ENCODE measurements at places on chromosomes 6 and 20.

- DNase-seq: no peak
Observed at GRCh38 chr20:48908656-48909319, 12.7 kb upstream of the ARFGEF2 start.

DNA sequence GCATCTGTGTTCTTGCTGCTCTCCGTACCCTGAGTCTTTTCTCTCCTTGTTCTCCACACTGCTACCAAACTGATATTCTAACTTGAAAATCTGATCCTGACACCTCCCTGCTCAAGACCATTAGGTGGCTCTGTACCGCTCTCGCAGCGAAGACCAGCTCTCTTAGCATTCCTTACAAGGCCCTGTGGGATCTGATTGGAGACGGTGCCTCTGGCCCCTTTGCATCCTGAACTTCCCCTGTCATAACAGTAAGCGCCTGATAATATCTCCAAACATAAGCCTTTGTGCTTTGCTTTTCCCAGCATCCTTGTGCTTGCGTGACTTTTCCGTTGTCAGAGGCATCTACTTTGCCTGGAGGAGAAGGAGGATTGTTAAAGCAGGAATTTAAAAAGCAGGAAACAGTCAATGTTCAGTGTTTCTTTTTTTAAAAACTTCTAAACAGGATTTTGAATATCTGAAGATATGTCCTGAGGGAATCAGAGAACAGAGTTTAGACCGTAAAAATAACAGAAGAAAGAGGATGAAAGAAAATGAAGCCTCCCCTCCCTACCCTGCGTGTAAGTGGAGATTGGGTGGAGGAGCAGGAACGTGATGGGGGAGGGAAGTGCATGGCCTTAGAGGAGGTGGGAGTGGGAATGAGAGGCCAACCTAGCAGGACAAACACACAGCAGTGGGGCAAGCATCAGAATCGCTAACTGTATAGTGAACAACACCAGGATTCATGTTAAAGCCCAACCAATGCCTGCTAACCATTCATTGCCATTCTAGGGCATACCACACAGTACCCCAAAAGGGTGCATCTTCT lies 89.2 kb upstream of the STMND1 start:
- peak; percentile 22 for DNase-seq

GRCh38 chr6:16059496-16059895 lies 69.4 kb upstream of the MYLIP start:
- no peak for DNase-seq

- no peak for DNase-seq
Observed at GRCh38 chr6:156651486-156651885, 125.7 kb upstream of the ARID1B start.

DNA sequence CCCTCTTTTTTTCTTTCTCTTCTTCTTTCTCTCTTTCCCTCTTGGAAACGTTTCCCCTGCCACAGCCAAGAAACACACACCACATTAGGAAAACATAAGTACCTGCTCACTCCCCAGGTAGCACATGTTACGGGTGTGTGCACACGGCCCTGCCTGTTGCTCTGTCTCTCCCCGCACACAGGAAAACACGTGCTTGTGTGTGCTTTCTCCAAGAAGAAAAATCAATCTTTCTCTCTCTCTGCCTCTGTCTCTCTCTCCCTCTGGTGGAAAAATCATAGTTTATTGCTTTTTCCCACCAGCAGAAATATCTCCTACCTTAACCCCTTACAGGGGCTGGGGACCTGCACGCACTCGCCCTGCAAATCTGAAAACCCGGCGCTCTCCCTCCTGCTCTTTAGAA lies 102.3 kb downstream of the EDN3 start:
- DNase-seq: no peak

GRCh38 chr20:24894488-24894887 lies 54.6 kb upstream of the CST7 start:
- no peak for DNase-seq

DNA sequence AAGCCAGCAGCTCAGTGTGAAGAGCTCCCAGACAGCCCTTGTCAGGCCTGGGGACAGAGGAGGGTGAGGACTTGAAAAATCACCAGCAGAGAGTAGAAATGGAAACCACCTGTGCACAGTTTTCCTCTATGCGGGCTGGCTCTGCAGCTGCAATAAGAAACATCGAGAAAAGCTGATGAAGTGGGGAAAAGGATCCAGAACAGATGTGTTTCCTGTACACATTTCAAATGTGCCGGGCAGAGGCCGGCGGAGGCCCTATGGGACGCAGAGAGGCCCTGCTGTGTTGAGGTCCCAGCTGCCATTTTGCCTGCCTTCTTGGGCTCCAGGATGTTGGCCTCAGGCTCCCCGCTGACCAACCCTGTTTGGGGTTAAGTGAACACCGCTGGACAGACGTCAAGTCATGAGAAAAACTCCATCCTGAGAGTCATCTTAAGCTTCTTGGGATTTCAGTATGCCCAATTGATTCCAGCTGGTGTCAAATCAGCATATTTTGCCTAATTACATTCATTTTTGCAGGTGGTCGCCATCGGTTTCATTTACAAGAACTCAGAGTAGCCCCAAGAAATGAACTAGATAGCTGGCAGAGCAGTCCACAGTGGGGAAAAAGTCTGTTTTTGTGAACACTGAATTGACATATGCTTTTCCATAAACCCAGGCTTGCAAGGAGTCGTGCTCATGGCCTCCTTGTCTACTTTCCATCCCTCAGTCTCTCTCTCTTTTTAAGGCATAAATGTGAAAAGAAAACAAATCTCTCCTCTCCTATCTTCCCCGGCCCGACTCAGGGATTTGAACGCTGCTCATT lies 150.4 kb upstream of the PHACTR3 start:
- DNase-seq: no peak

DNA sequence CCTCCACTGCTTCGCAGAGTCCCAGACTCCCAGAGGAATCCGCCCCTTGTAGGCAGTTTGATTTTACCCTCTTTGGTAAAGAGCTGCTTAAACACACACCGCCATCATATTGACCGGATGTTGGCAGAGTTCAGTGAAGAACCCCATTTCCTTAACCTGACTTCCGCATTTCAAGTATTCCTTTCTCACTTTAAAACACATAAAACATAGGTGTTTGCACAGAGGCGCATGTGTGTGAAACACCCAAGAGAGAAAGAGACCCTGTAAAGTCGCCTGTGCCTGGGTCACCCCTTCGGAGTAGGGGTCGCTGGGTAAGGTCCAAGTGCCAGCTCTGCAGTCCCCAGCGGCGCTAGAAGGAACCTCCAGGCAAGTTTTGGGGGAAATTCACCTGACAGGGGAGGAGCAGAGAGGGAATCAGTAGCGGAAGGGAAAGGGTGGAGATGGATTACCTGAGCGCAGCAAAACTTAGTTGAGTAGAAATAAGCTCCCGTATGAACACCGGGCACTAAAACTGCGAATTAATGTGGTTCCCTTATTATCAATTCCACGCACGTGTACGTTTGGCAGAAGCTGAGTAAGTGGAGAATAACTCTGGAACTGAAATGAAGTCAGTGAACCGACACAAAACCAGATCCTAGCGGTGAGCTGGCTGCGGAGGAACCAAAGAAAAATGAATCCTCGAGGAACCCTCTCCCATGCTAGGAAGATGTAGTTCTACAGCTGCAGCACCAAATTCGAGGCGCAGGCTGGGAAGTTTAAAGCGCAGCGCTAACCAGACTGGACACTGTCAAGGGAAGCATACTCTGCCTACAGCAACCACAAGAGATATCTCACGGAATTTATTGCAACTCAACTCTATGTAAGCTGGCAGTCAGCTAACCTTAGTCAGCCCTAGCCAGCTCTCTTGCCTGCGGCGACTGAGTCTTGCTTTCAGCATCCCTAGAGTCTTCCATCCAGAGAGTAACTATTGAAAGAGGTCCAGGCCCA lies 3.5 kb upstream of the HTR1B start:
- DNase-seq: no peak

GRCh38 chr6:113301651-113302050 lies 555.5 kb upstream of the MARCKS start:
- no peak for DNase-seq

DNA sequence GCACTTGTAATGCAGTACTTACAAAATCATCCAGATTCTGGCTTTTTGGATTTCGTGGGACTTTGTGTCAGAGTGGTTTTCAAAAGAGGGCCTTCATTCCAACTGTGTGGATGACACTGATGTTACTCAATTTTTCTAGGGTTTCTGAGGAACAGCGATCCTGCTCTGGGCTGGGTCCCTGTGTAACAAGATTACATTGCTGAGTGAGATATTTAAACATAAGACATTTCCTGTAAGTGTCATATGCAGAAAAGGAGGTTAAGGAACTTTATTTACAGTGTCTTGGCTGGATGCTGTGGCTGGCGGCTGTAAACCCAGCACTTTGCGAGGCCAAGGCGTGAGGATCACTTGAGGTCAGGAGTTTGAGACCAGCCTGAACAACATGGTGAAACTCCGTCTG lies 6.7 kb downstream of the ZFAND3 start:
- no peak for DNase-seq

DNA sequence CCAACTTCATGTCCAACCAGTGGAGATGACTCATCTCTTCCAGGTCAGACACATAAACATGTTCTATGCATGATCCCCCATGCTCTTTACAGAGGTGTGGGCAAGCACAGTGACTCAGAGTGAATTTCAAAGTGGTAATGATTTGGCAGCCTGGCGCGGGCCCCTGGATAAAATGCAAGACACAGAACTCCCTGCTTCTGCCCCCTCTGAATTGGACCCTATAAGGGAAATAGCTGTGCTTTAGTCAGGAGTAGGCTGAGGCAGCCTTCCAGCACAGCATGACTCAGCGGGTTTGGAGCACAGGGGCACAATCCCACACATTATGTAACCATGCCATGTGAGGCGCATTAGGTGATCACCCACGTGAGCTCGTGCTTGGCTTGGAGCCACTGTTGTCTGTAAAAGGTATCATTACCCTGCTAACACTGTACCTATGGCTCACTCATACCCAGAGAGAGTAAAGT lies 127.4 kb downstream of the C6orf118 start:
- DNase-seq: no peak

DNA sequence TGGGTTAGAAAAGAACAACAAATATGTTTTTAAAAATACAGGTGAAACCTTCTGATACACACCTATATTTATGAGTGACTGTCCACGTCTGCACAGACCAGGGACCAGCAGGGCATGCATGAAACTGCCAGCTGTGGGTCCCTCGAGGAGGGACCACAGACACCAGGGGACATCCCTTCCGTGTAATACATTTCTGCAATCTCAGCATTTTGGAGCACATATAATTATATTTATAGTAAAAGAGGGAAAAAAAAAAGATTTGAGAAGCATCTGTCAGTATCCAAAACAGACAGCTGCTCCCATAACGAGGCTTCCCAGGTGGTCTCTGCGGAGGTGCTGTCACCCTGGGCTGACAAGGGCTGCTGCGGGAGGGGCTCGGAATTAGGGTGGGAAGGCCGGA lies 40.2 kb downstream of the PMEPA1 start:
- DNase-seq: no peak
